Mammary epithelial cell (primary cell): ENCODE measurements at places on chromosomes 12 and 14.

GRCh38 chr12:104615048-104615561 is 158.4 kb downstream of the CHST11 start:
- no peak for DNase-seq

DNA sequence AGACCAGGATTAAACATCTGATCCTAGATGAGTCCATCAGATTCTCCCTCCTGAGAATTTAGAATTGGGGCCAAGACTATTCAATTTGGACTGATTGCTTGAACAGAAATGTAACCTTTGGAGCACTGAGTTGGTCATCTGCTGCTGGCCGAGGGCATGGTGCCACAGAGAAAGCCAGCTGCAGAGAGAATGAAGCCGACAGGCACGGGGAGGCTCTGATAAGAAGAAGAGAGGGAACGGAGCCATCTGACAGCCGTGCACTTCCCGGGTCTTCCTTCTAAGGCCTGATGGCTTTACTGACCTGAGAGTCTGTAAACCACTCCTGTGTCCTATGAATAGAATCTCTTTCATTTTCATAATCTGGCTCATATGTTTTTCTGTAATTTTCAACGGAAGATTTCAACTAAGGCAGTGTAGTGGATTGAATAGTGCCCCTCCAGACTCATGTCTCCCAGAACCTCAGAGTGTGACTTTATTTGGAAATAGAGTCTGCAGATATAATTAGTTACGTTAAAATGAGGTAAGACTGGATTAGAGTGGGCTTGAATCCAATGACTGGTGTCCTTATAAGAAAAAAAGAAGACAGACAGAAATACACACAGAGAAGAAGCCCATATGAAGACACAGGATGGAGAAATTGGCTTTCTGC is 39.1 kb upstream of the FRS2 start:
- no peak for DNase-seq

DNA sequence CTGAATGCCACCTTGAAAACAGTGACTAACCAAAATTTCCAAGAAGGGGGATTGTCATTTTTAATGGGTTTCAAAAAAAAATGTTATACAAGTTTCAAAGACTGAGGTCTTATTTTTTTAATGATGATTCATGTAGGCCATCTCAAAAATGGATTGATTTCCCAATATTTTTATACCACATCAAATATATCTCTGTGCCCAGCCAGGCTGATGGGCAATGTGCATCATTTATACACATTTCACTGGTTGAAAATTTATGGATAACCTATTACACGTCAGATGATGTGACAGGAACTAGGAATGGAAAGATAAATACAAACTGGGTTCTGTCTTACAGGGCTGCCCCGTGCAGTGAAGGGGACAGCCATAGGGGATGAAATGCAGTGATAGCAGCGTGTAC is 112.7 kb upstream of the TMPO start:
- DNase-seq = no peak

GRCh38 chr12:14589169-14590004 is 21.7 kb upstream of the PLBD1 start:
- DNase-seq = no peak

DNA sequence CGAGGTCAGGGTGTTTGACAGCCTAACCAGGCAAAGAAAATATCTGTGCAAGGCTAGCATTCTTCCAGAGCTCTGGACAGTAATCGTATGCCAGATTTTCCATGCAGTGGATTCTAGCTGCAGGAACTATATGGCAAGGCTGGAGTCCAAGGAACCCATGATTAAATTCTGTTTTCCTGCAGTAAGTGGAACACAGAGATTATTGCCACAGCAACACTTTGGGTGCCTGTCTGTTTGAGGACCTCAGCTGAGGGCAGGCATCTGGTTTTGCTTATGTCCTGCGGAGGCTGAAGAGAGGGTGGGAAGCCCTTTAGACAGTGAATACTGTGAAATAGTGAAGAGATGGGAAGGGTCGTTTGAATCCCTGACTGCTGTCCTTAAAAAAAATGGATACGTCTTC is 104.4 kb downstream of the DAD1 start:
- no peak for DNase-seq

GRCh38 chr12:6829536-6830220 is 1.5 kb downstream of the P3H3 start:
- no peak for DNase-seq

GRCh38 chr14:89241934-89242651 is 174.9 kb downstream of the FOXN3 start:
- DNase-seq = no peak

GRCh38 chr12:116325336-116325664 is 47.8 kb upstream of the MED13L start:
- DNase-seq = no peak

- DNase-seq = no peak
Measured at GRCh38 chr14:97005934-97006333, 208.8 kb downstream of the VRK1 start.

DNA sequence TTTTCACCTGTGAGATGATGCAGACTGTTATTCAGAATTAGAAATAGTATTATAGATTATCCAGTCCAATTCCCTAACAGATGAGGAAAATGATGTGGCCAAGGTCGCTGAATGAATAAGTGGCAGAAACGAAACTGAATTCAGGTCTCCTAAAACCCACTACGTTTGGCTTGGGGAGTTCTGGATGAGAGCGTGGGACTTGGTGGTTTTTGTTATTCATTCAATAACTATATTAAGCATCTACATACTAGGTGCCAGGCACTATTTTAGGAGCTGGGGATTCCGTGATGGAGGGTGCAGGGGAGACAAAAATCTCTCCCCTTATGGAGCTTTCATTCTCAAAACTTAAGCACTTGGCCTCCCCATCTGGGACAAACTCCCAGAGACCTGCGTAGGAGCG is 813 bp upstream of the CCDC184 start:
- DNase-seq = no peak

DNA sequence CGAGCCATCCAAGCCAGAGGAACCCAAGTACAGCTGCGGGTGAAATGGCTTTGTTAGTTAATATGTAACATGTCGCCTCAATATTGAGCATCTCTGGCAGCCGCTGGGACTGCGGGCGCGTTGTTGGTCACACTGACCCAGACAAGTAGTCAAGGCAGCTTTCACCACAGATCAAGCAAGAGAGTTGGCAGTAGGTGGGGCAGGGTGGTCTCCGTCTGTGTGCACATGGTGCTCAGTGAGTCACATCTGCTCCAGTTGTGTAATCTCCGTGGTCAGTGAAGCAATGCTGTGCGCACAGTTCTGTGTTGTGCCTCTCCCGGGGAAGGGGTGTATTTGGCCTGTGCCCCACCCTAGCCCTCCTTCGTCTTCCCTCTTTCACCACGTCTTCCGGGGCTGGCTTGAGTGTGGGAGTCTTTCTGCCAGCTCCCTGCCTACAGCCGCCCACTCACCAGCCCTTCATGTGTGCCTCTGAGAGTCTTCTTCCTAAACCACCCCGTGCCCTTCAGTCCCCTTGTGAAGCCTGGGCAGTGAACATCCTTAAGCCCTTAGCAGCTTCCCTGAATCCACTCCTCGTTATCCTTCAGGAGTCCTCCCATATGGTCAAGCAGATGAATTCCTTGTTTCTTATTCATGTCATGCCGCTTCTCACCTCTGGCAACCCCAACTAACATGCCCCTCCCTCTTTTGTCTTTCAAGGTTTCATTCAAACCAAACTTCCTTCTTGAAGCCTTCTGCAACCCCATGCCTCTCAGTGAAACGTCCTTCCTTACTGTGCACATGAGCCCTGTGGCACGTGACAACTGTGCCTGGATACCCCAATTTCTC is 242.1 kb downstream of the CACNA1C start:
- DNase-seq = peak; percentile 16

- DNase-seq = no peak
Measured at GRCh38 chr12:106378788-106379187, 21.2 kb downstream of the POLR3B start.

- DNase-seq = no peak
Measured at GRCh38 chr14:22540293-22540692, 48.7 kb downstream of the DAD1 start.

GRCh38 chr12:106285982-106286381 is 16.6 kb upstream of the TCP11L2 start:
- no peak for DNase-seq

- DNase-seq = no peak
Measured at GRCh38 chr12:45312012-45312411, 96.1 kb downstream of the ANO6 start.

GRCh38 chr12:90593596-90594295 is 361.2 kb downstream of the CCER1 start:
- DNase-seq = no peak

DNA sequence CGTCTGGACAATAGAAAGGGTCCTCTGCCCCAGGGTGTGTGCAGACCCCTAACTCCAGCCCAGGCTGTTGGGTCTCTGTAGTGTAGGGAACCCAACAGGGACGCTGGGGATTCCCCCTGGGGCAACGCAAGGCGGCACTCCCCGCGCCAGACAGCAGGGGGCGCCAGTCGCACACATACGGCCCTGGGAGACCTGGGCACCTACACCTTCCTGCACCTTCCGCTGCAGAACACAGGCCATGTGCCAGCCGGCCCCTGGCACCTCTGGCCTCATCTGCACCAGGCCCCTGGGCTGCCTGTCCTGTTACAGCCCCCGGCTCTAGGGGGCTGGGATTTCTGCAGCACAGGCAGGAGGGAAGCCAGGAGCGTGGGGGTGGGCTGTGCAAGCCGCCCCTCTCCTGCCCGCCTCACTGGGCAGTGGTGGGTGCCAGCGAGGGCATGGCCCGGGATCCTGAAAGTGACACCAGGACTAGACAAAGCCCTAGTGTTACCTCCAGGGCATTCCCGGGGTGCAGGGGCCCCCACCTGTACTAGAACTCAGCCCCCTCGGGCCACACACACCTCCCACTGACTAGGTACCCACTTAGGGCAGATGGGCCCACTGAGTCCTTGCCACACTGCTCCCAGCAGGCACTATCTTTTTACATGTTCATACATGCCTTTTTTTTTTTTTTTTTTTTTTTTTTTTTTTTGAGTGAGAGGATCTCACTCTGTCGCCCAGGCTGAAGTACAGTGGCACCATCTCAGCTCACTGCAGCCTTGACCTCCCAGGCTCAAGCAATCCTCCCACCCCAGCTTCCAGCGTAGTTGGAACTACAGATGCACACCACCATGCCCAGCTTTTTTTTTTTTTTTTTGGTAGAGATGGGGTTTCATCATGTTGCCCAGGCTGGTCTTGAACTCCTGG is 37.5 kb downstream of the CCNK start:
- peak; percentile 58 for DNase-seq

DNA sequence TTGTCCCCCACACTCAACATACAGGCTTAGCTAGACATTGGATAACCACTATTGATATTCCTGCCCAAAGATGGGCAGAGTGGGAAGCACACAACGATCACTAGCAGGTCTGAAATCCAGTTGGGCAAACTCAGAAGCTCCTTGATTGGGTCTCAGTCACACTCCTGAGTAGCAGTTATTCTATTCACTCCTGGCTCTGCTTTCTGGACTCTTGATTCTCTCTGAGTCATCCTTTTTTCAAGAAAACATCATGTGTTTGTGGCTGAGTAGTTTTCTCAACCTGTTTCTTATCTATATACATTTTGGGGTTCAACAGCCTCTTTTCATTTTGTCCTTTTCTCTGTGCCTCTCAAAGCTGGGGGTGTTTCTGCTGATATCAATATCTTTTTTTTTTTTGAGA is 46.0 kb upstream of the MANSC4 start:
- peak; percentile 29 for DNase-seq

DNA sequence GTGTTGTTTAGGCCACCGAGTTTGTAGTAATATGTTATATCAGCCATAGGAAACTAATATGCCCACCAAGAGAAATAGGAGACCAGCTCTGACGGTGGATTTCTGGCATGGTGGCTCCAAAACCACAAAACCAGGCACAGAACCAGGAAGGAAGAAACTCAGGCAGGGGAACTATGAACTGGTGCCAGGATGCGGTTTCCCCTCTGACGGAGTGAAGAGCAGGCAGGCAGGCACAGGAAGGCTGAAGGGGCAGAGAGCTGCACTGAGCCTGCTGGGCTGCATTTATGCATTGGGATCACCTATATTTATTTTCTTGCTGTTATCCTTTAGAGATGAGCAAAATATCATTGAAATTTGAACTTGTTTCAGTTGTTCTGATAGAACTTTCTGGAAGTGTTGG is 479.4 kb downstream of the VRK1 start:
- no peak for DNase-seq

GRCh38 chr12:66668311-66668710 is 10.6 kb downstream of the GRIP1 start:
- no peak for DNase-seq

DNA sequence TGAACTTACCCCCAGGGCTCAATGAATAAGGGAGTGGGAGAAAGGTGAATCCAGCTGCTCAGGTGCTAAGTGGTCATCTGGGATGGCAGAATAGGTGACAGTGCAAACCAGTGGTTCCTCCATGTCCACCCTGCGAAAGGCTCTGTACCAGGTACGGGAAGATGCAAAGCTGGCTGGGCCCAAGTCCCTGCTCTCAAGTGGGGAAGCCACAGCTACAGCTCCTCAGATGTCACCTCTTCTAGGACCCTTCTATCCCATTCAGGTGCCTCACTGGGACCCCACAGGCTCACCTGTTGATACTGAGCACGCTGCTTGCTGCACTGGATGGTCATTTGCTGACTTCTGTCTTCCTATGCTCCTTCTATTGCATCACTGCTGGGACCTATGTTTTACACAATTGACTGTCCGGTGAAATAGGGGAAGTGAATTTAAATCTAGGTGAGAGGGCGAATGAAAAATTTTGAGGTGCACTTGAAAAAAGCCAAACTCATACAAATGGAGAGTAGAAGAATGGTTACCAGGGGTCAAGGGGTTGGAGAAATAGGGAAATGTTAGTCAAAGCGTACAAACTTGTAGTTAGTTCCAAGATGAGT is 20.3 kb upstream of the PPP4R4 start:
- DNase-seq = no peak

GRCh38 chr12:58765653-58766512 is 154.4 kb downstream of the LRIG3 start:
- no peak for DNase-seq

DNA sequence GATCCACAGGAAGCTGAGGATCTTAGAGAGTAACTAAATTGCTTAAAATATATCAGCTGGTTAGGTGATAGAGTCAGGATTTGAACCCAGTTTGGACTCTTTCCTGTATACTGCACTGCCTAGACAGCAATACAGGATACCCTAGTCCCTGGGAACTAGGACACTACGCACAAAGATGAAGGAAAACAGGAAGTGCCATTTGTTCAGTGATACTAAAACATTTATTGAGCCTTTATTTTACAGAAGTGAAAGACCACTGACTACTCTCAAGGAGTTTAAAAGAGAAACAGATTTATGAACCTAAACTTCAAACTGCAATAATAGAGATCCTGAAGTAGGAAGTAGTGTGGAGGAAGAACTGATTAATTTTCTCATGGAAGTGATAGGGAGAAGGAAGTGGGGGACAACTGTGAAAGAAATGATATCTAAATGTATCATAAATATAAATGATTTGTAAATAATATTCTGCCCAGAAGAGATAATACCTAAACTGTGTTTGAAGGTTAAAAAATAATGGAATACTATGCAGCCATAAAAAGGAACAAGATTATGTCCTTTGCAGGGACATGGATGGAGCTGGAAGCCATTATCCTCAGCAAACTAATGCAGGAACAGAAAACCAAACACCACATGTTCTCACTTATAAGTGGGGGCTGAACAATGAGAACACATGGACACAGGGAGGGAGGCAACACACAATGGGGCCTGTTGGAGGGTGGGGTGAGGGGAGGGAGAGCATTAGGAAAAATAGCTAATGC is 18.2 kb downstream of the MSRB3 start:
- no peak for DNase-seq

GRCh38 chr14:48974994-48975393 is 611.2 kb downstream of the RPS29 start:
- no peak for DNase-seq

GRCh38 chr12:127260531-127260930 is 1006.4 kb upstream of the TMEM132C start:
- peak; percentile 44 for DNase-seq
